ENCODE measurements at places on chromosomes 3 and 15.

DNA sequence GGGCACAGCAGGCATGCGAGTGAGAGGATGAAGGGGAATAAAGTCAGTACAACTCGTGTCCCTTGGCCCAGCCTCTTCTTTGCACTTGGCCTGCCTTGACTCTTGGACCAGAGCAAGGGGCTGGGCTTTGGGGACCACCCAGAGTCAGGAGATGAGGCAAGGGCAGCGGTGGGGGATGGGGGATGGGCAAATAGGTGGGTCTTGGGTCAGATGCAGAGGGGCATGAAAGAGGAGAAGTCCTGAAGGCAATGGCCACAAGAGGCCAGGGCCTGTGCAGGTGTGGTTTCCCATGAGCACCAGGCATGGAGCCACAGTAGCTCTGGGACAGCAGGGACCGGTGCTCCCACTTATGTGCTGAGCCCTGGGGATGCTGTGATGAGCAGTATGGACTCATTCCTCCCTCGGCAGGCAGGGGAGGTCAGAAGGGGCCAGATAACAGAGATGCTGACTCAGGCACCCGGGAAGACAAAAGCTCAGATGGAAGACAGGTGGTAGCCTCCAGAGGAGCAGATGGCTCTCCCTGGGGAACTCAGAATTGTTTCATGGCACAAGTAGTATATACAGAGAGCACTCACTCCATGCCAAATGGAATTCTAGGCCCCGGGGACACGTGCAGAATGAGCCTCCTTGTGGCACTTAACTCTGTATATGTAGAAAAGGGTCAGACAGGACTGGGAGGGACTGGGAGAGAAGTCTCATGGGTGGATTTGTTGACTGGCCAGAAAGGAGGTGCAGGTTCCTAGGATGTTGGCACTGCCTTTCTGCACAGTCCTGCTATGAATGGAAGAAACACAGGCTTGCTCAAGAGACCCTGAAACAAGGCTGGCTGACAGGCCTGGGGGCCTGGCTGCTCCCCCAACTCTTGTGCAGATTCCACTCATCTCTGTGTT is 14.3 kb downstream of the ZBTB47 start:
- ATAC-seq = peak; percentile 66

DNA sequence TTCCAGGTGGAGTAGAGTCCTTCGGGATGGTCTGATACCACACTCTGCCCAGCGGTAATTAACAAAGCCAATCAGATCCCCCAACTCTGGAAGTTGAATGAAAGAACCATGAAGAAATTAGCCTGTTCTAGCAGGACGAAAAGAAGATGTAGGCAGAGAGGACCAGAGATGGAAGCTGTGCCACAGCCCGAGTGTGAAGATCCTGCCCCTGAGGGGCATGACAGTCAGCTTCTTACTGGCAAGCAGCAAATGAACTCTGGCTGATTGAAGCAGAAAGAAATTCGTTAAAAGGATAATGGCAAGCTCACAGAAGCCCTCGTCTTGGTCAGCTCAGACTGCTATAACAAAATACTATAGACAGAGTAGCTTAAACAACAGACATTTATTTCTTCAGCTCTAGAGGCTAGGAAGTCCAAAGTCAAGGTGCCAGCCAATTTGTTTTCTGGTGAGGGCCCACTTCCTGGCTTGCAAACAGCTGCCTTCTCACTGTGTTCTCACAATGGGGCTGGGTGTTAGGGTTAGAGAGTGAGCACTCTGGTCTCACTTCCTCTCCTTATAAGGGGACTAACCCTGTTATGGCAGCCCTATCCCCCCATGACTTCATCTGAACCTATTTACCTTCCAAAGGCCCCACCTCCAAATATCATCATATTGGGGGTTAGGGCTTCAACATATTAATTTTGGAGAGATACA is 307.1 kb downstream of the VPS13C start:
- ATAC-seq = no peak

GRCh38 chr3:196712514-196713413 is 587 bp downstream of the PIGX start:
- peak; percentile 74 for ATAC-seq

DNA sequence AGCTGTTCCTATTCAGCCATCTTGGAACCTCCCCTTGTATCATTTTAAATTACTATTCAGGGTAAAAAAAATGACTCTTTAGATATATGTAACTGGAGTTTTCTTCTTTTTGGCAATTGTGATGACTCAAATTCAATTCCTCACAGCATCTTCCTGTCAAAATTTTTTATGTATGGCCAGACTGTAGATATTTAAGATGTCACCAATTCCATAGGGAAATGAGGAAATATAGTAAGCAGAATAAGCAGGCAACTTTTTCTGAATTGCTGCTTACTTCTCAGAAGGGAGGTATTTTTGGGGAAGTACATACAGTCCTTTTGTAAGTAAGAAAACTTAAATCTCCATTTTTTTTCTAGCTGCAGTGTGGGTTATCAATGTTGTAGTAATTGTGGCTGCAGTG is 28.8 kb downstream of the EAF2 start:
- no peak for ATAC-seq

DNA sequence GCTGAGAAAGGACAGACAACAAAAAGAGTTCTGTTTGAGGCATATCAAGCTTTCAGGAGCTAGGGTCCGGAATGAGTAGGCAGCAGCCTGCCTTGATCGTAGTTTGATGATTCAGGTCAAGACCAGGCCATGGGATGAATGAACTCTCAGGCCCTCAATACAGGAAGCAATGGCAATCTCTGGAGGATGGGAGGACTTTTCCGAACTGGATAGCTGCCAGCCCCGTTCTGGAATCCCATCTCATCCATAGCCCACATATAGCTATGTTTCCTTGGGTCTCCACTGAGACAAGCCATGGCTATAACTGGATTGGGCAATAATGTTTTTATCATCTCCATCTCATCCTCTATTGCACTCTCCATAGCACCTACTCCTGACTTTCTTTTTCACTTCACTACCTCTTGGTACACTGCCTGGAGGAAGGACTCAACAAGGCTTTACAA is 12.8 kb downstream of the AHSG start:
- no peak for ATAC-seq

GRCh38 chr3:112736805-112737566 is 96.0 kb upstream of the CCDC80 start:
- no peak for ATAC-seq

GRCh38 chr3:154356009-154356408 is 31.7 kb upstream of the DHX36 start:
- no peak for ATAC-seq

- ATAC-seq = no peak
Observed at GRCh38 chr3:181105646-181106045, 116.1 kb upstream of the DNAJC19 start.

DNA sequence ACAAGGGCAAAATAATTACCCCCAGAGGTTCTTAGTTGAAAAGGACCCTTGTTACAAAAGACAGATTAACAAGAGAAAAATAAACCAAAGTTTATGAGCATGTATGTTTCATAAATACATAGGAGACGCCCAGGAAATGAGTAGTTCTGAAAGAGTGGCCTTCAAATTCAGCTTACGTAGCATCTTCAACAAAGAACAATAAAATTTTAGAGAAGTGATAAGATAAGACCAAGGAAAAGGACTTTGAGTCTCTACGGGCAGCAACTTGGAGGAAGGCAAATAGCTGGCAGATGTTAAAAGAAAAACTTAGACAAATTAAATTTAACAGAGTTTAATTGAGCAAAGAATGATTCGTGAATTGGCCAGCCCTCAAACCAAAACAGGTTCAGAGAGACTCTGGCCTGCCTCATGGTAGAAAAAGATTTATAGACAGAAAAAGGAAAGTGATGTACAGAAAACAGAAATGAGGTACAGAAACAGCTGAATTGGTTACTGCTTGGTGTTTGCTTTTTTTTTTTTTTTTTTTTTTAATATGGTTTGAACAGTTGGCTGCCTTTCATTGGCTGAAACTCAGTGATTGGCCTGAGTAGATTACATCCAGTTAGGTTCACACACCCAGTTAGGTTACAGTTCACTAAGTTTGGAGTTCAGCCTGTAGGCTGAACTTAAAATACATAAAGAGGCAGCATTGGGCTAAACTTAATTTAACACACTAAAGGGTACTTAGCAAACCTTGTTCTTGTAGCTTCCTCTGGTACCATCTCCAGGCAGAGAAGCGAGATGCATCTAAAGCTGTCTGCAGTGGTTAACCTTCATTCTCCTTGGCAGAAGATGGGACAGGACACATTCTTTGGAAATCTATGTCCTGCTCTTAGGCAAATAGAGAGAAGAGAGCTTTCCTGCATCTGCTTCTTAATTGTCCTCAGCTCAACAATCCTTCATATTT is 23.2 kb downstream of the C2CD4B start:
- ATAC-seq = no peak

- no peak for ATAC-seq
Observed at GRCh38 chr3:46269556-46269955, 27.3 kb downstream of the CCR3 start.

GRCh38 chr3:27228805-27229204 is 140.4 kb downstream of the NEK10 start:
- no peak for ATAC-seq

- no peak for ATAC-seq
Observed at GRCh38 chr3:134608771-134609435, 41.9 kb downstream of the KY start.

GRCh38 chr3:187914231-187914630 is 169.0 kb upstream of the BCL6 start:
- no peak for ATAC-seq

DNA sequence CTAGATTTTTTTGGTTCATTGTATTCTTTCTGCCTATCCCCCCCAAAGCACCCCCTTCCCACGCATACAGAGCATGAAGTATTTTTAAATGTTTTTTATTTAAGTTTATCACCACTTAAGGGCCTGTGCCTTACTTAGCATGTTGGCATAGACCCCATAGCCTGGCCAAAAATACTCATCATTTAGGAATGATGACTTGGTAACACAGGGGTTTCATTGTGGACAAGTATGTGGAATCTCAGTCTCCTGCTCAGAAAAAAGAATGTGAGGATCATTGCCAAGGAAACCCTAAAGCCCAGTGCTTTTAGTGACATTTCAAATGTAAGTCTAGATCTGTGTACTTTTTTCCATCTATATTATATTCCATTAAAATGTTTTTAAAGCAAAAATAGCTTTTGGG is 146.3 kb downstream of the ALCAM start:
- no peak for ATAC-seq

- ATAC-seq = peak; percentile 61
Observed at GRCh38 chr3:41580274-41580959, 381.1 kb downstream of the CTNNB1 start.

- ATAC-seq = no peak
Observed at GRCh38 chr3:5255404-5256344, 68.2 kb downstream of the EDEM1 start.

GRCh38 chr3:143123353-143123984 is 3.9 kb downstream of the CHST2 start:
- ATAC-seq = no peak

GRCh38 chr3:114332342-114333179 is 38.7 kb downstream of the TIGIT start:
- ATAC-seq = no peak

GRCh38 chr15:93138681-93139250 is 49.8 kb upstream of the RGMA start:
- no peak for ATAC-seq

- ATAC-seq = no peak
Observed at GRCh38 chr3:139377378-139377777, 12.1 kb downstream of the COPB2 start.

DNA sequence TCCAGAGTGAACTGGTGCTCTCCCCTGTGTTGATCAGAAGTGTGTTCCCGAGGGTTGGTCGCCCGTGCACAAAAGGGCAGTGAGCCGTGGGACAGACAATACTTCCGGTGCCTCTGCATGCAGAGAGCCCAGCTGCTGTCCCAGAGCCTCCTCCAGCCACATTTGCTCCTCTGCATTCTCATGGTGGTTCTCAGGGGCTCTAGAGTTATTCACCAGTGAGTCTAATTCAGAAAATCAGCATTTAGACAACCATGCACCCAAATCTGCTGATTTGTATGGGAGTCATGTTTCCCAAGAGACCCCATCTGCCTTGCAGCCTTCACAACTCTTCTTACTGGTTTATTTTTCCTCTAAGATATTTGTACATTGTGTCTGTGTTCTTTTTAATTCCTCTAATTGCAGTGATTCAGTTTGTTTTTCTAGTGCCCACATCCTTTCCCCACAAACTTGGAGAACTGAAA is 107.0 kb upstream of the SPRED1 start:
- ATAC-seq = peak; percentile 31

GRCh38 chr3:189222927-189223636 is 51.3 kb downstream of the TPRG1 start:
- peak; percentile 65 for ATAC-seq

DNA sequence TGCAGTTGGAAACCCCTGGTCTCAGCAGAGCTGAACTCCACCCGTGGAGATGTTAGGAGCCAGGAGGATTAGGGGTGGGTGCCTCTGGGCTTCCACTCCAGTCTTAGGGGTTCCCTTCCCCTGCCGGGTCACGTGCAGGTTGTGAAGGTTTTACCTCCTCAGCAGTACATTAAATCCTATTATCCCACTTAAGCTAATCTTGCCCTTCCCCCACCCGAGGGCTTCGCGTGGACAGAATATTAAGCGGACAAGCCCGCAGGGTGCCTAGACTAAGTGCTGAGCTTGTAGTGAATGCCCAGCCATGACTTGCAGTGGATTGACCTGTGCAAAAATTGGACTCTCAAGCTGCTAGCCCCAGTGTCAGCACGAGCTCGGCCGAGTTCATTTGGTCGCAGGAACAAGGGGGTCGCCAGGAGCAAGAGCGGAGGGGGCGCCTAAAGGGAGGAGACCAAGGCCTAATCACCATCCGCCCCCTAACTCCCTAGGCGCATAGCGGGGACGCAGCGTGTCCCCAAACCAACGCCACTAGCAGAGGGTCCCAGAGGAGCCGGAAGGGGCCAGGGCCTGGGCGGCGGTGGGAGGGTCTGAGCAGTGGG is 498 bp upstream of the SEMA4B start:
- ATAC-seq = peak; percentile 43

GRCh38 chr15:55827204-55827603 is 84.3 kb upstream of the PRTG start:
- no peak for ATAC-seq

DNA sequence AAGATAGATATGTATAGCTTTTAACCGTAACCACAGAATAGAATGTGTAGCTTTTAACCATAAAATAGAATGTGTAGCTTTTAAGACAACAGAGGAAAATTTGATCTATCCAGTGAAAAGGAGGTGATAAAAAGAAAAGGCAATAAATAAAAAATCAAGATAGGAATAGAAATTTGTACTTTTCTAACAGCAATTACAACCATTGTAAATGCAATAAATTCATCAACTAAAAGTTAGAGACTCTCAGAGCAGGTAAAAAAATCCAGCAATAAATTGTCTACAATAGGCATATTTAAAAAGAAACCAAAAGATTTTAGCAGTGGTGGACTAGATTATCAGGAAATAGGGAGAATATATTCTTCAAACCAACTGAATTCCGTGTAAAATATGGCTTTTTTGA is 63.8 kb upstream of the ABHD2 start:
- no peak for ATAC-seq

GRCh38 chr15:50358845-50359244 is 3.8 kb upstream of the GABPB1 start:
- no peak for ATAC-seq

- no peak for ATAC-seq
Observed at GRCh38 chr3:15390460-15390859, 36.9 kb downstream of the METTL6 start.

DNA sequence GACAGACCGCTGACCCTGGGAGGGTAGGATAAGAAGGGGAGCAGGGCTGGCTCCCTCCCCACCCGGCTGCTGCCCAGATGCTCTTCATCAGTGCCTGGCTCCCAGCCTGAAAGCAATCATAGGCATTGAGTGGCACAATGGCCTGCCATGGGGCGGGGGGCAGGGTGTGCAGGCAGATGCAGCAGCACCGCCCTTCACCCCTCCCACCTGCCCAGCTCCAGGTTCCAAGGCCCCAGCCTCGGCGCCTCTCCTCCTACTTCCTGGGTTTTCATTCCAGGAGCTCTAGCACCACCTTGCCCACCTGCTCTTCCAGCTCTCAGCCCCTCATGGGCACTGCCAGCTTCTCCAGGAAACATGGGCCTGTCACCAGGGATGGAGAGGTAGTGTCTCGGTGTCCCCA is 101.7 kb downstream of the MEGF11 start:
- ATAC-seq = no peak
